ENCODE measurements at places on chromosomes 6 and 20.

GRCh38 chr6:81906041-81906440 lies 153.6 kb upstream of the TENT5A start:
- no peak for DNase-seq

DNA sequence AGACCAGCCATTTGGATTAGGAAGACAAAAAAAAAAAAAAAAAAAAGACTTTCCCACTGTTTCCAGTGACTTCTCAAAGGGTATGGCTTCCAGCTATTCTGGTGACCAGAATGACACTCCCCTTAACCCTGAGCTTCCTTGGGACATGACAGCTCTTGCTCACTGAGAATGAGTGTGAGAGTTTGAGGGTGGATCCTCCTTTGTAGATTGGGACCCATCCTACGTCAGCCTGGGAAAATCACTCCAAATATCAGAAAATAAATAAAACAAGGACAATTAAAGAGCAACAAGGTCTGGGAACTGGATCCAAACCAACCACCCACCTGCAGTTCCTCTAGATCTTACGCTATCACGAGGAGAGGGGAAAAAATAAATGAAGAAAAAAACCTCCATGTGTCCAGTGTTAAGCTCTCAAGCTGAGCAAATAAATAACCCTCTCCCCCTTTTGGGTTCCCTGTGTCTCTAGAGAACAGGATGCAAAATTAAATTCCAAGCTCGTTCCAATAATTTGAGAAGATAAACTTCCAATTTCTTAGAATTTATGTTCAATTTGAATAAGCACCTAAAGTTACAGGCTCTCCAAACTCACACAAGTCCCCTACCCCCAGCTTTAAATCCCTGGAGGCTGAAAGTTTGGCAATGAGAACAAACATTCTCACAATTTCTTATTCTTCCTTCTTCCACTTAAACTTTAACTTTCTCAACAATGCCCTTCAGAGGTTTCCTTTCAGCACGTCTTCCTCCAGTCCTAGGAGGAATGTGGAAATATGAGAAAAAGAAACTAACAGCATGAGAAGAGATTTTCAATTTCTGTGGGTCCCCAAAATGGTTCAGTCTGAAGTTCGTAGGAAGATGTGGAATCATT lies 170.2 kb downstream of the MTFR2 start:
- no peak for DNase-seq

DNA sequence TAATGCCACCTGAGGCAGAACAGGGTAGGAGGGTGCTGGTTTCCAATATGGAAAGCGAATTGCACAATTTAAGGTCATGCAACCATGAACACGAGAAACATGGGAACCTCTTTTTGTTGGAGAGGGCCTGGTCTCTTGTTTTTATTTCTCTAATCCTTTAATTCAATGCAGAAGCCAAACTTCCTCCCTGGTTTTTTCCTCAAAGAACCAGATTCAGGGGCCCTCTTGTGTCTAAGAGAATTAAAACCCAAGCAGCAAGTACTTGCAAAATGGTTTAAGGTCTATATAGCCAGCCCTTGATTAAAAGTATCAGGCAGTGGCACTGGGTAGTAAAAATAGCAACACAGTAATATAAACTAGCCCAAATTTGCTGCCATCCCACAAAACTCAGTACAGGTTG lies 19.5 kb downstream of the GSTA4 start:
- DNase-seq: no peak

DNA sequence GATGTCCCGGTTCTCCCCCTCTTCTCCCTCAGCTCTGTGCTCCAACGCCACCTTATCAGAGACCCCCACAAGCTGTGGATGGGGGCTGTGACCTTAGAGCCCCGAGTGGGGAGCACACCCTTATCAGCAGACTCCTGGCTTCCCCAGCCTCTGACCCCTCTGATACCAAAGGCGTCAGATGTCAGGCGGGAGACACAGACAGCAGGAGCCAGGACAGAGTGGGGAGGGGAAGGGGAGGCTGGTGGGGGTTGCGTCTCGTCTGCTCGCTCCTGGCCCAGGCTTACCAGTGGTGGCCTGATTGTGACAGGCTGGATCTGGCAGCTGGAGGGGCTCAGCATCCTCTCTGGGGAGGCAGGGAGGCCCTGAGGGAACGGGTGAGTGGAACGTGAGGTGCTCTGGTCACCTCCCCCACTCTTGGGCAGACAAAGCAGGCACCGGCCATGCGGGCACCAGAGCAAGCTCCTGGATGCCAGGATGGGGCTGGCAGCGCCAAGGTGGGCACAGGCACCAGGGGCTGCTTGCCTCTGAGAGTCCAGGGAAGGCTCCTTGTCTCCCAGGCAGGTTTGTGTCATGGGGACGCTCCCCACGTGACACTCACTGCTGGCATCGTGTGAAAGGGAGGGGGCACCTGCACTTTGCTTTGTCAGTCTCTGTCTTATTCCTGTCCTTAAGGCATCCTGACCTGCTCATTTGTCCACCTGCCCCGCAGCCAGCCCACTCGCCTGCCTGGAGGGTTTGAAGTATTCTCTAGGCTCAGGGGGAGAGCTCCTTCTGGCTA lies 27.8 kb upstream of the GATA5 start:
- no peak for DNase-seq

- DNase-seq: no peak
These were observed 3.9 kb upstream of the NECAB3 start for GRCh38 chr20:33677991-33678702.

DNA sequence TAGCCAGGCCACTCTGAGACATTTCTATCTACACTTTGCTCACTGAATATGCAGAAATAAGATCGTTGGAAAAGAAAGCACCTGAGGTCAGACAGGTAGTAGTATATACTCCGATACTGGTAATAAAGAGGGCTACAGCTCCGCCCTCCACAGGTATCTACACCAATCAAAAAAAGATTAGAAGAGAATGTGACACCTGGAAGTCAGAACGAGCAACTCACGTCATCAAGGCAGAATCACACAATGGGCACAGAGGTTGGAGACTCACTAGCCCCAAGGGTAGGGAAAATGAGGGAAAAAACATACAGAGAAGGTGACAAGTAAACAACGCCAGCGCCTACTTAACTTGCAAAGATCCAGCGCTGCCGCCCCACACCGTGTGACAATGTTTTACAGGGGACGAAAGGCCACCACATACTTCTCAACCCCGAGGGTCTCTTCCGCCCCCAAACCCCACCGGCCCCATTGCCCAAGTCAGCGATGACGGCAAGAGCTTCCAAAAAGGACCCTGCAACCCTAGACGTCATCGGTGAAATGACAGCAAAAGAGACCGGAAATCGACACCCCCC lies 653 bp downstream of the LMBRD1 start:
- peak; percentile 78 for DNase-seq

DNA sequence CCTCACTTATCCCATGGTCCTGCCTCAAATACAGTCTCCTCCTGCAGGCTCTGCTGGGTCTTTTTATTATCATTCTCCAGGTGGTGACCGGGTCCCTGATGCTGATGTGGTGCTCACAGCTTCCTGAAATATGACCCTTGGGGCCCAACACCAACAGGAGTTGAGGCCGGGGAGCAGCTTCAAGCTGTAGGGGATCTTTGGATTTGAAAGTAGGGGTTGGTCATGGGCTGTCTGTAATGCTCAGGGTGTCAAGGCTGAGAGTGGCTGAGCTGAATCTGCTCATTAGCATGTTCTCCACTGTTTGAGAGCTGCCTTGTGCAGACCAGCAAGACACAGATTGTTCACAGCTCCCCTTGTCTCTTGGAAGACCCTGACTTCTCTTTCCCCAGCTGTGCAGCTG lies 35.5 kb downstream of the HLA-F start:
- DNase-seq: no peak

GRCh38 chr6:41224800-41225199 lies 3.3 kb upstream of the TREML4 start:
- no peak for DNase-seq

DNA sequence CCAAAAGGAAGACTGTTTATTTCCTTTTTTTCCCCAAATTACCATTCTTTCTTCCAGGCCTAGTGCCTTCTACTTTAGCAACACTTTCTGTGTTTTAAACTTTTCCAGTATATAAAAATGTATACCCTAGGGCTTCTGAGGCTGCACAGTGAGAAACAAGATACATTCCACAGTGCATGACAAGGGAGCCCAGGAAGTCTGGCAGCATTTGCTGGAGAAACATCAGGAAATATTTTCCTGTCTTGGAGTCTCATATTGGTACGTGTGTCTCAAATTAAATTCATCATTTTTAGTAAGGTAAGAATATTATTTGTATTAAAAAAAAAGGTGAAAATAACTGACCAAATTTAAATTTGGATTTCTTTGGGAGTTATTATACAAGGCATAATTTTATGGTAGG lies 662.6 kb downstream of the RFPL4B start:
- no peak for DNase-seq

DNA sequence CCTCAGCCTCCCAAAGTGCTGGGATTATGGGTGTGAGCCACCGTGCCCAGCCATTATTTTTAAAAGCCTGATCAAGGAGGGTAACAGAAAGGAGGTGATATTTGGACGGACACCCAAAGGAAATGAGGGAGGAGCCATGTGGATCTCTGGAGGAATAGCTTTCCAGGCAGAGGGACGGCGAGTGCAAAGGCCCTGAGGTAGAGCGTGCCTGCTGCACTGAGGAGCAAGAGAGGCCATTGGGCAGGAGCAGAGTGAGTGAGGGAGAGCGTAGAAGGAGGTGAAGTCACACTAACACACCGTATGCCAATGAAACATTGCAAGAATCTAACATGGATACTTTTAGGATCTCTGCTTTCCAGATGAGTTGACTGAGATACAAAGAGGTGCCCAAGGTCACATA lies 58.9 kb upstream of the ZNFX1 start:
- DNase-seq: no peak

GRCh38 chr6:100554228-100554627 lies 89.5 kb upstream of the SIM1 start:
- DNase-seq: no peak
